Amygdala (tissue), 56 donors: ENCODE measurements at places on chromosomes 11 and 22.

DNA sequence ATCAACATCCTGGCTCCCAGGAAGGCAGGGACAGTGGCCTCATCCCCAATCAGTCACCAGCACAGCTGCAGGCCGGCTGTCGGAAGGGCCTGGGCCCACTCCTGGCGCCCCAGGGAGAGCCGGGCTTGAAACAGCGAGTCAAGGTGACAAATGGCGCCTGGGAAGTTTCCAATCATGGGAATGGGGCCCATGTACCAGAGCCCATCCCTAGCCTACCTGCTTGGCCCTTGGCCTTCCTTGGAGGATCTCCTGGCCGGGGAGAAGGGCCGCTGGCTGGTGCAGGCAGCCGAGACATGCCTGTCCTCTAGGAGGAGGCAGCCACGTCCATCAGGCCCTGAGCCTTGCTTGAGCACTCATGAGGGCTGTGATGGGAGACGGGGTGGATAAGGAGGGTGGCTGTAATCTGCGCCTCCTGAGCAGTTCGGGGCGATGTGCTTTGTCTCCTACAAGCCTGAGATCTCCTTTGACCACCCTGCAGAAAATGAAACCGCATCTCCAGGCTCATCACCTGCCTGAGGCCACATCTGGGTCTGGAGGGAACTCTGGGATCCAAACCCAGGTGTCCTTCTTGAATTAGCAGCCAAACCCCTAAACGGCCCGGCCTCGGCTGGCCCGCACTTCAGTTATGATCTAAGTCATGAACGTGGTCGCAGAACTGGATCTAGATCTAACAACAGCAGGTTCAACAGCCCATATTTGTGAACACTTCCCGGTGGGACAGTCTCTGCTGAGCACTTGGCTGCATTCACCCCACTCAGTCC lies 862.0 kb downstream of the TBC1D22A start:
- DNase-seq, result no peak

- no peak for DNase-seq
Observed at GRCh38 chr11:7696424-7696823, 9.9 kb downstream of the OVCH2 start.

- DNase-seq, result no peak
Observed at GRCh38 chr11:88626216-88626615, 288.7 kb upstream of the CTSC start.

- DNase-seq, result no peak
Observed at GRCh38 chr11:28966951-28967350, 858.8 kb downstream of the METTL15 start.

DNA sequence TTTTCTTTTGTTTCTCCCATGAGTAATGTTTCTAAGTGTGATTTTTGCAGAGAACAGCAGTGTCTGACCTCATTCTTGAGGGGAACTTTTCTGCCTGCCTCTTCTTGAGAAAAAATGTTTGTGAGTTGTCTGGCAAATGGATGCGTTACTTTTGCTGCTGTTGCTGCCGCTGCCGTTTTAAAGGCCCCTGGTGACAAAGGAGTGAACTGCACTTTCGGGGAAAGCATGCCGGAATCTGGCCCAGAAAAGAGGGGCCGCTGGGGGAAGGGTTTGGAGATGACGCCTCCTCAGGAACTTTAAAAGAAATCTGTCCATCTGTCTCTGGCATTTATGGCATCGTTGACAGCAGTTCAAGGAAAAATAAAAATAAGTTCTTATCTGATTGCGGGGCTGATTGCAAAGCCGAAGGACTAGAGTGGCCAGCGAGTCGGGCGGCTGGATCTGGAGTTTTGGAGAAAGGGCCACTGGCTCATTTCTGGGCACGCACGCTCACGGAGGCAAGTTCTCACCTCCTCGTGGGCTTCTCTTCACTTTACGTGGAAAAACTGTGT lies 16.5 kb downstream of the ZBTB16 start:
- DNase-seq, result no peak
